ENCODE measurements at places on chromosomes 5 and 9.

GRCh38 chr5:149733129-149733900 is 3.2 kb downstream of the PPARGC1B start:
- DNase-seq = no peak

DNA sequence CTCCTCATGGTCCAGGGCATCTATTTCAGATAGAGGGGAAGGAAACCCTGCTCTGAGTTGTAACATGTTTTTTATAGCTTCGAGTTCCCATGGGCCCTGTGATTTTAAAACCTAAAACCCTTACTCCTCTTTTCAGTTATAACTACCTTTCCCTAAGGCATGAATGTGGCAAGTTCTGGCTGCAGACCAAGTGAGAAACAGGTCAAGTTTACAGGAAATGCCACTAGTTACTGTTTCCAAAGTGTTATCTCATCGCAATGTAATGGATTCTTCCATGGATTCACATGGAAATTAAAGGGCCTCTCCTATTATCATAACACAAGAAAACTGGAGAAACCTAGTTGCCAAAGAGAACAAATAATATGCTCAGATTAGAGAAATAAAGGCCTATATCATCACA is 574.5 kb upstream of the GRAMD2B start:
- no peak for DNase-seq

- no peak for DNase-seq
Measured at GRCh38 chr9:38071470-38072134, 2.6 kb upstream of the SHB start.

GRCh38 chr9:112894699-112895098 is 4.0 kb upstream of the SLC46A2 start:
- no peak for DNase-seq

DNA sequence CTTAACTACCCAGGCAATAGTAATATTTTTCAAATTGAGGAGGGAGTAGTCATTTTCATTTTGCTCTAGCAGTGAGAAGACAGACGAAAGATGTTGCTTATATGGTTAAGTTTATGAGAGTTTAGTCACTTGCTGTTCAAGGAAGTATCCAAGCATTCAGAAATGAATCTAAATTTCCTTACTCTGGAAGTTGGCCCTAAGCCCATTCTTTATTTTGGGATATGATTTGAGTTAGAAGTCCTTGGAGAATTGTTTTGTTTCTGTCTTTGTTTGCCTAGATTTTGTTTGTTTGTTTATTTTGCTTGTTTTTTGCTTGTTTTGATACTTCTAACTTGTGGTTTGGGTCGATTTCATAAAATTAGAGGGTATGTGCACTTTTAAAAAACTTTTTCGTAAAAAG is 146.4 kb upstream of the FGF10 start:
- DNase-seq = no peak

GRCh38 chr5:140230373-140230772 is 55.4 kb downstream of the CYSTM1 start:
- no peak for DNase-seq

DNA sequence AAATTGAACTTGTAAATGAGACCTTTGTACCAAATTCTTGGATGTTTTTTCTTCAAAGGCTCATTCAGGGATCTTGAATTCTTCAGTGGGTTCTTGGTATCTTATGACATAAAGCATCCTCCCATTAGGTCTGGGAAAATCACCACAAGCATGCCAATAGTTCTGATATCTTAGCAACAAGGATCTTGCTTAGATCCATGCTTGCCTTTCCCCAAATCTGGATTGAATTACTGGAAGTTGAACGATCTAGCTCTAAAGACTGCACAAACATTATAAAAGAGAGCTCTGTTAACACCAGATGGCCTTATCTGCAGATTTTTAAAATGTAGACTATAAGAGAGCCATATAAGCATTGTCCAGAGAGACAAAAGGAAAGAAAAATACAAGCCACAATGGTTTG is 266.3 kb downstream of the RAB3C start:
- DNase-seq = no peak

DNA sequence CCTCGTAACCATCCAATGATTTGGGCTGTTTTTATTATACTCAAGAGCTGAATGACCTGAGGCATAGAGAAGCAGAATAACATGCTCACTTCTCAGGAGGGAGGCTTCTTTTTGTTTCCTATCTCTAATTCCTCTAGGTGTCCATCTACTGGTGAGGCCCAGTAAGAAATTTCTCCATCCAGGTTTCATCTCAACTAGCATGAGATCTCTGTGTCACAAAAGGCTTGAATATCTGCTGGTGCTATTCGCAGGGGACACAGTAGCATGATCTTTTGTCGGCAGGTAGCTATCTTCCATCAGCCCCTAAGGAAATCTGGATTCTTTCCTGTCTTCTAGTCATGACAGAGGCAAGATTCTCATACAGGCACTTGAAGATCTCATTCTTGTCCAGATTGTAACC is 8.9 kb downstream of the IFNE start:
- no peak for DNase-seq

DNA sequence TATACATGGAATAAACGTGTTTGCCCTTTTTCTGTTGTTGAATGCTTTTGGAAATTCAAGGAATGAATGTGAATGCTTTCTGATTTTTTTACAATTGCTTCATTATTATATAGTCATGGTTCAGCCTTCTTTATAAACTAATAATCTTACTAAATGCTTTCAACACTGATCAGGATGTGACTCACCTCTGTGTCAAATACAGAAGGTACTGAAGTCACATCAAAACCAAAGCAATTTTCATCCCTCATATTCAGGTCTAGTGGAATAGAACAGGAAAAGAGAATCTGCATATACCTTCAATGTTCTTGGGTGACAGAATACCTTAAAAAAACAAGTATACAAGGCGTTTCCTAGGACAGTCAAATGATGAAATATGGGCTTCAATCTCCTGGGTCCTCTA is 170.7 kb downstream of the PDE4D start:
- peak; percentile 18 for DNase-seq

- no peak for DNase-seq
Measured at GRCh38 chr9:133064241-133065069, 2.7 kb downstream of the CEL start.
